ENCODE measurements at places on chromosomes 12 and 14.

DNA sequence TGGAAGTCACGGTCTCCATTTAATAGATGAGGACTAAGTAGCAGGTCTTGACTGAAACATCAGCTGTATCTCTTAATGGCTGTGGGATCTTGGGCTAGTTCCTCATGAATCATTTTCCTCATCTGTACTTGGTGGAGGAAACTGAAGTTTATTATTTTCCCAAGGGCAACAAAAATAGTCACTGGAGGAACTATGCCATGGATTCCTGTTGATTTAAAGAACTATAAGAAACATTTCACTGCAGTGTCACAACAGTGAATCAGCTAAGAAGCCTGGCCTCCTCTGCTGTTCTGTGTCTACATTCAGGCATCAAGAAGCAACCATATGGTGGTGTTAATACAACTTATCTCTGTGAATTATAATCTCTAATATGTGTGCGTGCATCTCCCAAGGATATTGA lies 200.5 kb downstream of the STXBP6 start:
- peak; percentile 53 for DNase-seq

DNA sequence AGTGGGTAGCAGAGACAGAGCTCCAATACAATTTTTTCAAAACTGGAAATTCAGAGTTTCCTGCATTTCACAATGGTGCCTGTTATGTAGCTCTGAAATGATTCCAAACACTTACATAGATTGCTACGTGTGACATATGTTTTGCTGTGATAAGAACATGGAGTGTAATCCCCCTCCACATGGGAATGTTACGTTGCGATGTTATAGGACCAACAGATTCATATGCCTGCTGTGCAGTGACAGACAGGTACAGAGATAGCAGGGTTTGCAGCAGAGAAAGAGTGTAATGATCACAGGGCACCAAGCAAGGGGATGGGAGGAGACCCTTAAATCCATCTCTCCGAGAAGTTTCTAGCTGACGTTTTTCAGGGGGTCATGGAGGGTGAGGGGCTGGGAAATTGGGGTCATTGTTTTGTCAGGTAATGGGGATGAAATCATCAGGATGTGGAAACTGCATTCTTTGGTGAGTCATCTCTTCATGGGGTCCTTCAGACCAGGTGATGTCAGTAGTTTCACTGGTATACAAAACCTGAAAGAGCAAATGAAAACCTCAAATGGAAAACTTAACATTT lies 76.6 kb upstream of the OSBPL8 start:
- DNase-seq, result no peak

GRCh38 chr14:97273540-97273939 lies 476.4 kb downstream of the VRK1 start:
- DNase-seq, result no peak

- DNase-seq, result no peak
Measured at GRCh38 chr12:73935817-73936216, 601.8 kb upstream of the ATXN7L3B start.

- no peak for DNase-seq
Measured at GRCh38 chr14:59342516-59343484, 122.4 kb downstream of the GPR135 start.

GRCh38 chr14:39712293-39712999 lies 280.2 kb upstream of the FBXO33 start:
- no peak for DNase-seq

DNA sequence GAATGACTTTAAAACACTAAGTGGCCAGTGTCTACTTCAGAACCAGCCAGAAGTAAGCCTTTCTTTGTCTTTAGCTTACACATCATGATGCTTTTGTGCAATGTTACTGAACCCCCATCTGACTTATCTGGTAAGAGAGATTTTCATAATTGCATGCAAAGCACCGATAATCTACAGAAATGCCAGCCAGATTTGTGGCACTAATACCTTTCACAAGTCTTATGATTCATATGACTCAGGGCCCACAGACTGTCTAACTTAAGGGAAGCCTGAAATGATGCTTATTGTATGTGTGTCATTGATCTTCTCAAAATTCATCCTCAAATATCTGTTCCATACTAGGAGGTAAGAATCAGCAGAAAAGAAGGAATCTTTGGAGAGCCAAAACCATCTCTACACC lies 18.0 kb downstream of the IGF1 start:
- no peak for DNase-seq

DNA sequence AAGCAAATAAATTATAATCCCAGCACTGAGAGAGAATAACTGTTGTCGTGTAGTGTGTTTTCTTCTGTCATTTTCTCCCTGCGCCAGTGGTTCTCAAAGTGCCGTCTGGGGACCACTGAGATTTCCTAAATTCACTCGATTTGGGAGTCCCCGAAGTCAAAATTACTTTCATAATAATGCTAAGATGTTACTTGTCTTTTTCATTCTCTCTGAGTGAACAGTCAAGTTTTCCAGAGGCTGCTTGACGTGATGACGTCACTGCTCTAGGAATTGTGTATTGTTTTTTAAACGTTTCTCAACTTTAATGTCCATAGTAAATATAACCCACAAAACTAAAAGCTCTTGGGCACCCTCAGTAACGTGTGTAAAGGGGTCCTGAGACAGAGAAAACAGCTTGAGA lies 796 bp upstream of the POP5 start:
- DNase-seq, result no peak

DNA sequence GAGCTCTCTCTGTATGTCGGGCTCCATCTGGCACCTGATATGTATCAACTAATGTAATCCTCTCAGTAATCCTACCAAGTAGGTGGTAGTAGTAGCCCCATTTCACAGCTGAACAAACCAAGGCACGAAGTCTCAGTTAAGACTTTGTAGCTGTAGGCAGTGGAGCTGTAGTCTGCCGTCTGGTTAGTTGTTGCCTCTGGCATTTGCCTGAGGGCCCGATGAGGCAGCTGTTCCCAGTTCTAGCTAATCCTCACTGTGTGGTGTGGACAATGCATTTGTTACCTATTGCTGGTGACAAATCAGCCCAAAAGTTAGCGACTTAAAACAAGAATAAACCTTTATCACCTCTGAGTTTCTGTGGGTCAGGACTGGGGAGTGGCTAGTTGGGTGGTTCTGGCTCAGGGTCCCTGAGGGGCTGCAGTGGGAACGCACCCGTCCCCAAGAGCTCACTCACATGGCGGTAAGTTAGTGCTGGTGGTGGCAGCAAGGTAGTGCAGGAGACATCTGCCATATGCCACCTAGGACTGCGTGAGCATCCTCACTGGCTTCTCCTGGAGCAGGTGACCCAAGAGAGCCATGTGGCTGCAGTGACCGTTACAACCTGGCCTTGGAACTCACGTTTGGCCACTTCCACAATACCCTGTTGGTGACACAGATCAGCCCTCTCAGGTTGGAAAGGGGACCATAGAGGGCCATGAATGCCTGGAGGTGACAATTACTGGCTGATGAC lies 5.6 kb downstream of the AACS start:
- no peak for DNase-seq

DNA sequence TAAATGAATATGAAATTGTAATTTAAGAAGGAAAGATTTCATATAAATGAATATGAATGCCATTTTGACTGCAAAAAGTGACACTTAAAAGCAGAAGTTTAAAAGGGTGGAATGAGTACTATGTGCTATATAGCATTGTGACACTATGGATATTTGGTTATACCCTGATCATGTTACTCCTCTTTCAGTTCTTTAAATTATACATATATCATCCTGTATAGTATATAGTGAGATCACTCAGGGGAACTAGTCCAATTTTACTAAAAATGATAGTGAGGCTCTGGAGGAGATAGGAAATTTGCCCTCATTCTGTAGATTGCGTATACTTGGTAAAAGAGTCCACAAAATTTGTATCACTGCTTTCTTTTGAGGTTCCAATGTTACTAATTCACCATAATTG lies 155.7 kb upstream of the BTG1 start:
- no peak for DNase-seq

GRCh38 chr12:19397534-19397933 lies 41.8 kb upstream of the AEBP2 start:
- DNase-seq, result no peak

DNA sequence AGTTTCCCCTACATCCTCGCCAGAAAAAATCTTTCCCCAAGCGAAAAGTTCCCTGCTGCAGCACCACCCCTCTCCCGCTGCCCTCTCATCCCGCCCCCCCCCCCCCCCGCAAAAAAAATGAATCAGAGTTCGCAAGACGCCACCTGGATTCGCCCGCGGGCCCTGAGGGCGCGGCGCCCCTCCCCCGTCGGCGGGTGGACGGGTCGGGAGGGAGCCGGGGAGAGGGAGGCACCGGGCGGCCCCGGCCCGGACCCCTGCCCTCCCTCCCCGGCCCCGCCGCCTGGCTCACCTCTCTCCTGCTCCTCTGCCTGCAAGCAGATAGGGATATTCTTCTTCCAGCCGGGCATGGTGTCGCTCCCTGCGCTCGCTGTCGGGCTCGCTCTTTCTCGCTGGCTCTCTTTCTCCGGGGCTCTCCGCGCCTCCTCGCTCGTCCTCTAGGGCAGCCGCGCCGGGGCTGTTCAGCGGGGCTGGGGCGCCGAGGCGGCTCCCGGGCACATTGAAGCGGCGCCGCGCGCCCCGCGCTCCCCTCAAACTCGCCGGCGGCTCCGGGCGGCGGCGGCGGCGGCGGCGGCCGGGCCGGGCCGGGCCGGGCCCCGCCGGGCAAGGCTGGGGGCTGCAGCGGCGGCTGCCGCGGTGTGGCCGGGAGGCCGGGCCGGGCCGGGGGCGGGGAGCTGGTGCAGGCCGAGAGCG lies 200.3 kb upstream of the CAND1 start:
- no peak for DNase-seq

GRCh38 chr12:6546016-6546415 lies 9.8 kb downstream of the IFFO1 start:
- DNase-seq, result no peak

GRCh38 chr14:95903616-95904107 lies 27.0 kb downstream of the TUNAR start:
- no peak for DNase-seq

DNA sequence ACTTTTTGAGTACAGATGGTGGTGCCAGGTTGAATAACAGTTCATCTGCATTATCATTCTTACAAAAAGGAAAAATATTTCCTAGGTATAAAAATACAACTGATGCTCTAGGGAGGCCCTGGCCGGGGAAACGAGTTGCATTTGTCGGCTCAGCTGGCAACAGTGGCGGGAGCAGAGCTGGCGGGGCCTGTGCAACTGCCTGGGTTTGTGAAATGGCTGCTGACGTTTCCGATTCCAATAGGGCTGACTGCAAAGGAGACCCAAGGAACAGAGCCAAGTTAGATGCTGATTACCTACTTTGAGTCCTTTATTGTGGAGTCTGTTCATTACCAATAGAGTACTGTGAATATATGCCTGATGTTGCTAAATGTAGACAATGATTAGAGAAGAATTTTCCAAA lies 25.8 kb upstream of the PHLDA1 start:
- no peak for DNase-seq

DNA sequence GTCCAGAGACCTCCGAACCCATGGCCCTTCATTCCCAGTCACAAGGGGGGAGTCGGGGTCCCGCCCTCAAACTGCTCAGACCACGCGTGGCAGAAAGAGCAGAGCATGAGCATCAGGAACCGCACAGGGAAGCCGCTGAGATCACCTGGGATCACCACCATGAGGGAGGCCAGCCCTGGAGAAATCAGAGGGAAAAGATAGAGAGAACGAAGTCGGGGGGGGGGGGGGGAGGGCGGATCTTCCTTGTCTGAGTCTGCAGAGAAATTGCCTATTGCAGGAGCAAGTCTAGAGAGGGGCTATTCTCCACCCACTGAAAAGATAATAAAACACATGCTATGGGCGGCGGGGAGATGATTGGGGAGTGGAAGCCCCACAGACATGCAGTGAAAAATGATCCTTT lies 884 bp upstream of the TMEM132C start:
- DNase-seq, result no peak

GRCh38 chr12:104578453-104578852 lies 121.7 kb downstream of the CHST11 start:
- DNase-seq, result peak; percentile 47

DNA sequence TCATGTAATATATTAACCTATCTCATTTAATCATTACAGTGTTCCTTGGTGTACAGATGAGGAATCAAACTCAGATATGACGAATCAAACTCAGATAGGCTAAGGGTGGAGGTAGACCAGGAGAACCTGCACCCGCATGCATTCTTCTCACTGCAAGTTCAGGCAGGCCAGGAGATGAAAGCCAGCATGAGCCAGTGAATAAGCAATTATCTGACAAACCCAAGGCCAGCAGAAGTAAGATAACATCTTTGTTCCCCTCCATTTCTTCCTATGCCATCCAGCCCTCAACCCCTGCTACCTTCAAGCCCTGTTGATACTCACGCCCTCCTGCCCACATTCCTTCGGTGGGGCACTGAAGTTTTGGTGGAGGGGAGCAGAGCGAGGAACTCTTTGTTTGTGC lies 152.2 kb downstream of the ETV6 start:
- DNase-seq, result no peak

DNA sequence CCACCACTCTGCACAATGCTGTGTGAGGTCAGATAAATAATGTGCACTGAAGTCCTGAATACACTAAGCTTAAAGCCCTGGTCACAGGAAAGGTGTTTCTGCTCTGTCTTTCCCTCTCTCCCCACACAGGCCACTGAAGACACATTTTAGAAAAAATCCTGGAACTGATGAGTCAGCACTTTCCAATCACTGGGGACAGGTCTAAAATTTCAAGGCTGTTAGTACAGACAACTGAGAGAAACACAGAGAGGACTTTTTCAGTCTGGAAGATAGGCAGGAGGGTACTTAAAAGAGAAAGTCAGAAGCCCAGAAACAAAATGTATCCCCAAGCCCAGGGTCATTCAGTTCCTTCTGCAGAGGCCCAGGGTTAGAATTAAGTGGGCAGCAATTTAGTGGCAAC lies 333.9 kb upstream of the CCDC196 start:
- no peak for DNase-seq

DNA sequence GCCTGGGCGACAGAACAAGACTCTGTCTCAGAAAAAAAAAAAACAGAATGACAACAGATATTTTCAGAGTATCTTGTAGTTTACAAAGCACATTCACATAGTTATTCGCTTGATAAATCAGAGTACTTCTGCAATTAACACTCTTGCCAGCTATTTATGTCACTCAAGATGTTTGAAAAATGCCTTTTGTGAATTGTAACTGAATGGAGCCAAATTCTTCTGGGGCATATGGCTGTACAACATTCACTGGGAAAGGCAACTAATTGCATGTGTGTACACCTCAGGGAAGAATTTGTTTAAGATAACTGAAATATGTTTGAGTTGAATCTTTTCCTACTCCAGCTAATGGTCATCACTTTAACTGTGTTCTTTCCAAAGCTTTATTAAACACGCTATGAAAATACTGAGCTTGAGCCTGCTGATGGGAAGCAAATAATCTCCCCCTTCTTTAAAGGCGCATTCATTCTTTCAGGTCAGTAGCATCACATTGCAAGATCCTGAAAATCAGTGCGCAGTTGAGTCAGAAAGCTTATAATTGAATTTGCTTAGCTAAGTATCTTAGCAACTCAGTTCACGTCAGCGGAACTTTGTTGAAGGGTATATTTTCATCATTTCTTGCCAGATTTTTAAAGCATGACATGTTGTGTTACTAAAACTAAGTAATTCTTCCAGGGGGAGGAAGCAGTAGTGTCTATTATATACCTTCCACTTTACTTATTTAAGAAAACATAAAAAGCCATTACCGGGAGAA lies 66.6 kb downstream of the SINHCAF start:
- no peak for DNase-seq
